ENCODE measurements at places on chromosomes 7 and 10. TPM values are rescaled to one million over a fixed set of nuclear protein-coding genes. Genes with fewer than 3 reads are reported as not detected.

SPDYE1 gene
- 0.12 TPM for total RNA-seq

ATP5MK gene
- total RNA-seq: 331 TPM

CYP3A5 gene
- not detected for total RNA-seq

AGBL3 gene
- total RNA-seq: 2.2 TPM

AASS gene
- 1.2 TPM for total RNA-seq

LRRTM3 gene
- total RNA-seq: not detected

SLC39A12 gene
- total RNA-seq: not detected

TMEM225B gene
- 1.4 TPM for total RNA-seq

FAM13C gene
- total RNA-seq: not detected

SPACDR gene
- 2.9 TPM for total RNA-seq

SPDYE2 gene
- not detected for total RNA-seq

MMP21 gene
- 0.24 TPM for total RNA-seq

RAMP3 gene
- total RNA-seq: not detected

TFPI2 gene
- not detected for total RNA-seq

ZNF804B gene
- total RNA-seq: not detected

GNAT3 gene
- total RNA-seq: not detected

ETV1 gene
- not detected for total RNA-seq

CCDC172 gene
- total RNA-seq: not detected

CUZD1 gene
- total RNA-seq: 3.0 TPM

SEPTIN7 gene
- total RNA-seq: 219 TPM

PRPS1L1 gene
- total RNA-seq: not detected

VSTM4 gene
- 0.10 TPM for total RNA-seq

IDI2 gene
- not detected for total RNA-seq

UTF1 gene
- not detected for total RNA-seq

HOXA4 gene
- total RNA-seq: not detected

ZNF503 gene
- not detected for total RNA-seq

MACC1 gene
- total RNA-seq: not detected

EPDR1 gene
- not detected for total RNA-seq

EEPD1 gene
- 18.5 TPM for total RNA-seq

PRF1 gene
- total RNA-seq: 132 TPM

CACNA2D1 gene
- not detected for total RNA-seq

GCK gene
- not detected for total RNA-seq

RARRES2 gene
- total RNA-seq: not detected

AKR1C2 gene
- total RNA-seq: not detected

GRM3 gene
- total RNA-seq: not detected

HYAL4 gene
- total RNA-seq: not detected

GOT1 gene
- total RNA-seq: 30.2 TPM

BTBD16 gene
- total RNA-seq: not detected

OPALIN gene
- not detected for total RNA-seq

RBP3 gene
- total RNA-seq: not detected

GJD4 gene
- not detected for total RNA-seq

TRIM4 gene
- total RNA-seq: 29.7 TPM

BMI1 gene
- 50.7 TPM for total RNA-seq

AMZ1 gene
- total RNA-seq: 0.27 TPM

AQP1 gene
- 0.34 TPM for total RNA-seq

ANKRD30A gene
- not detected for total RNA-seq

SLC35B4 gene
- 22.3 TPM for total RNA-seq

NUPR2 gene
- total RNA-seq: not detected

CRTAC1 gene
- not detected for total RNA-seq

FBXO24 gene
- total RNA-seq: 0.85 TPM

HMX3 gene
- not detected for total RNA-seq

TUBAL3 gene
- not detected for total RNA-seq

SPDYE9 gene
- not detected for total RNA-seq
